ENCODE measurements at places on chromosomes 2 and 18. TPM values are rescaled to one million over a fixed set of nuclear protein-coding genes. Genes with fewer than 3 reads are reported as not detected.

The PID1 gene
- total RNA-seq: 20.6 TPM

The PDE1A gene
- 206 TPM for total RNA-seq

The IAH1 gene
- total RNA-seq: 52.5 TPM

The CRACDL gene
- 0.32 TPM for total RNA-seq

The SNTG2 gene
- total RNA-seq: not detected

The MEIS1 gene
- total RNA-seq: 12.3 TPM

The ANKRD62 gene
- not detected for total RNA-seq

The LIMS3 gene
- 2.3 TPM for total RNA-seq

The SLC35F6 gene
- 36.8 TPM for total RNA-seq

The FBXO41 gene
- total RNA-seq: 1.8 TPM

The LYG2 gene
- total RNA-seq: not detected

The C2orf74 gene
- 2.3 TPM for total RNA-seq

The TUBA3D gene
- total RNA-seq: not detected

The AQP12A gene
- total RNA-seq: not detected

The SMYD1 gene
- total RNA-seq: not detected

The NCKAP5 gene
- total RNA-seq: not detected

The OSR1 gene
- 72.7 TPM for total RNA-seq

The KIF5C gene
- 0.16 TPM for total RNA-seq

The TMEM17 gene
- total RNA-seq: 1.4 TPM

The TXNL4A gene
- total RNA-seq: 65.4 TPM

The VIT gene
- 0.36 TPM for total RNA-seq

The ARHGEF4 gene
- 4.9 TPM for total RNA-seq

The ACOXL gene
- total RNA-seq: not detected

The PIEZO2 gene
- total RNA-seq: 25.8 TPM

The B3GNT2 gene
- total RNA-seq: 18.3 TPM

The RAX gene
- total RNA-seq: not detected

The TCF23 gene
- under 0.01 TPM for total RNA-seq

The TNFAIP6 gene
- total RNA-seq: 49.1 TPM

The SLC9A4 gene
- not detected for total RNA-seq

The COLEC12 gene
- total RNA-seq: 96.6 TPM
